ENCODE measurements at places on chromosomes 16 and 17.
A peak's percentile ranks its signal among the peaks of the same experiment; 100 is the strongest.

DNA sequence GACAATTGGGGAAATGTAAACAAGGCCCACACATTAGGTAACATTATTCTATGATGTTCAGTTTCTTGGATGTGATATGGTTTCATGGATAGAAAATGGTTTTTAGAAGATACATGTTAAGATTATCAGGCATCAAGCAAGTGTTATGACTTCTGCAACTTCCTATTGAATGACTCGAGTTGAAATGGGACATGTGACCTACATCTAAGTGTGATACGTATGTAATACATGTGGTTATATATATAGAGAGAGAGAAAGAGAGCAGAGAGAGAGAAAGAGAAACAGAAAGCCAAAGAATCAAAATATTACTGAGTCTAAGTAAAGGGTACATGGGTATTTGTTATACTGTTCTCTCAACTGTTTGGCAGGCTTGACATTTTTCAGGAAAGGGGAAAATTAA lies 1.7 kb downstream of the TMEM170A start:
- no peak for DNase-seq

DNA sequence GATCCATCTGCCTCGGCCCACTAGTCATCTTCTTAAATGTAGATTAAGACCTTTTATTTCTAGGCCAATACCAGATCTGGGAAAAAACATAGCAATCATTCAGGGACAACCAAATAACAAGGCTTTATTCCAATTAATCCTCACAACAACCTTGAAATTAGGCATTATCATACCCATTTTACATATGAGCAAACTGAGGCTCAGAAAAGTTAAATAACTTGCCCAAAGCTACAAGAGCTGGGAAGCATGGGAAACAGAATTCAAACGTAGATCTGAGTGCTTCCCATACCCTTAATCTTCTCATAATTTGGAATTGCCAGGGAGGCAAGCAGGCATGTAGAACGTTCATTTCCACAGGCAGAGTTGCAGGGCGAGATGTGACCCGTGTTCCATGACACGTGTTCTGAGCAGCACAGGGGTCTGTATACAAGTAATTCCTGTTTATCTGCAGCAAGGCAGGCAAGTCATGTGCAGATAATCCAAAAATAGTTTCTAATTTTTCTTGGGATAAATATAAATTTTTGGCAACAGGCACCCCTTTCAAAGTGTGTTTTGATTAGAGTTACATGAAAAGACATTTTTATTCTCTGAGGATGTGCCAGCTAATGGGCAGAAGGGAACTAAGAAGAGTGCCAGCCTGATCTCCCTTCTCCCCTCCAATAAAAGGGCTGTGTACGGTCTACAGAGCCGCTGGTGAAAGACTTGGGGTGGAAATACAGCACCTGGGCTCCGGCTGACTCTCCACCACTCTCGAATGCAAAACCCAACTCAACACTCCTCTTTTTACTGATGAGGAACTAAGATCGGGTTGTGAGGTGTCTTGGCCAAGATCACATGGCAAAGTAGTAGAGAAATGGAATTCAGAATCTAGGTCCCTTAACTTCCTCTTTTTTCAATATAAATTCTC lies 27.7 kb upstream of the MYOCD start:
- no peak for DNase-seq

- no peak for DNase-seq
These were observed 26.1 kb downstream of the BCL7C start for GRCh38 chr16:30867747-30868146.

DNA sequence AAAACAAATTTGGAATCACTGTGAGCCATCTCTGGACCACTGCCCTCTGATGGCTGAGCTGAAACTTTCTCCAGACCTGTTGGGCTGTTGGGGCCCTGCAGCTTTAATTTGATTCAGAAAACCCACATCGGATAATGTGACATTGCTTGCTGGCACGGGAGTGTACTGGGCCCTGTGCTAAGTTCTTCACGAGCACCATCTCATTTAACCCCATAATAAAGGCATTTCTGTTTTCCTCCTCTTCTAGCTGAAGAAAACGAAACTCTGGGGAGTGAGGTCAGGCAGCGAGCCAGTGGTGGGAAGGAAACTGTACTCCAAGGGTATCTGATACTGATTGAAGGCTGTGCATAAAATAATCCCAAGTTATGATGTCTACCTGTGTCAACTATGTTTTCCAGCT lies 34.5 kb upstream of the TNRC6A start:
- DNase-seq = no peak

DNA sequence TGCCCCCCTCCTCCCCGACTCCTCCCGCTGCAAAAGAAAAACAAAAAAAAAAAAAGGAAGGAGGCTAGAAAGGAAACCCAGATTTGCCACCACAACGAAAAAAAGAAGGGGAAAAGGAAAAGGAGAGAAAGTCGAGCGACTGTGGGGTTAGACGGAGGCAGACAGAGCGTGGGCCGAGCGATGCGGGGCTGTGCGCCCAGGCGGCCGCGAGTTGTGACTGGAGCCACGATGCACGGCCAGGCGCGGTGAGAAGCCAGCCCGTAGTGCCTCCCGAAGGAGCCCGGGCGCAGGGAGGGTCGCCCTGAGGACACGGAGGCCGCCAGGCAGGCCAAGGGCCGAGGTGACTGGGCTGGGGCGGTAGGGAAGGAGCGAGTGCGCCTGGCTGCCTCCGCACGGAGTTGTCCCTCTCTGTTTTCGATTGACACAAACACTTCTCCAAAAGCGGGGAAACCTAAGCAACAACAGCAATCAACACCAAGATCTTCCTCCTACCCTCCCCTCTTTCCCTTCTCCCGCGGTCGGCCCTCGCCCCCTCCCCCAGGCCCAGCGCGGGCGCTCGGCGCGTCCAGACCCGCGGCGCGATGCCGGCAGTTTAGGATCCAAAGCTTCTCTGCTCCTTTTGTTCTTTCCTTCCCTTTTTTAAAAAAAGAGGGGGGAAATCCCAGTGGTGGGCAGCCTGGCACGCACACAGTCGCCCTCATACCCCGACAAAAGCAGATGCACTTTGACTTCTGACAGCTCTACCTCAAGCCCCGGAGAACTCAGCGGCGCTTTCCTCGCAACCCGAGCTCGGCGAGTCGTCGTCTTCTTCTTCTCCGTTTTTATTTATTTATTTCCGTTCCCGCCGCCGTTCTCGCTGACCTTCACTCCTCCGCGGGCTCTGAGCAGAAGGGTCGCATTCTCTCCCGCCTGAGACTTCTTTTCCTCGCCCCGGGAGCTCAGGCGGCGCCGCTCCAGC lies at the start of gene LHX1:
Gene LHX1, plus strand, starts transcription at position 475 of the 958 bp plus-strand sequence. CDS start 723 bp downstream, outside the sequence.
- DNase-seq = no peak

DNA sequence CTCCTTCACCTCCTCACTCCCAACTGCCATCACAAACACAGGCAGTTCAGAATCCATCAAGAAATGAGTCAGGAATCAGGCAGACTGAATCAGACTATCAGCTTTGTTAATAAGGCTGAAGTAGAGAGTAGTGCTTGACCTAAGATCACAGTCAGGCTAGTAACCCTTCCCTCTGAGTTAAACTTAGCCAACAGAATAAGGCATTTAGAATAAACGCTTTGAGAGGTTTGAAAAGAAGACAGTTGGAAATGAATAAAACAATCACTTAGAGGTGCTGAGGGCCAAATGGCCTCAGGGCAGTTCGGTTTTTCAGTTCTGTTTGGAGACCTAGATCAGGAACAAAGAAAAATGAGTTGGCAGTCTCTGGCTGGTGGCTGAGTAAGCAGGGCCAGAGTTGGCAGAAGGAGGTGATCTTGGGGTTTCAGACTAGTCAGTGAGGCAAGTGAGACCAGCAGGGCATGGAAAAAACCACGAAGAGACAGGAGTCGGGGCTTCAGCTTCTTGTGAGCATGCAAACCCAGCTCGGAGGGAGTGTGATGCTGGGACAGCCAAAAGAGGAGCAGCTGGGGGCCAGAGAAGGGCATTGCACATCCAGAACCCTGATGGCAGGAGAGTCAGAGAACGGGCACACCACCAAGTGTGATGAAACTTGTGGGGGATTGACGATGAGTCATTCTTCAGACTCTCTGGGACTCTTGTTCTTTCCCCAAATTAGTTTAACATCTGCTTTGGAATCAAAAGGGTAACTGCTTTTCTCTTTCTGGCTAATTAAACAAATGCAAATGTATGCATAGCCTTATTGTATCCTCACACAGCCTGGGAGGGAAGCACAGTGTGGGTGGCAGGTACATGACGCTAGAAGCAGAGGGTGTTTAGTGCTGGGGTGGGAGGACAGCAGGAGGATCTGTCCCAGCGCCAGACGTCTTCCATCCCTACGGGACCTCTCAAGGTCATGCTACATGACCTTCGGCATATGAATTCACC lies 54.8 kb downstream of the SPECC1 start:
- no peak for DNase-seq

GRCh38 chr17:10052106-10052813 lies 146.1 kb downstream of the GAS7 start:
- no peak for DNase-seq

DNA sequence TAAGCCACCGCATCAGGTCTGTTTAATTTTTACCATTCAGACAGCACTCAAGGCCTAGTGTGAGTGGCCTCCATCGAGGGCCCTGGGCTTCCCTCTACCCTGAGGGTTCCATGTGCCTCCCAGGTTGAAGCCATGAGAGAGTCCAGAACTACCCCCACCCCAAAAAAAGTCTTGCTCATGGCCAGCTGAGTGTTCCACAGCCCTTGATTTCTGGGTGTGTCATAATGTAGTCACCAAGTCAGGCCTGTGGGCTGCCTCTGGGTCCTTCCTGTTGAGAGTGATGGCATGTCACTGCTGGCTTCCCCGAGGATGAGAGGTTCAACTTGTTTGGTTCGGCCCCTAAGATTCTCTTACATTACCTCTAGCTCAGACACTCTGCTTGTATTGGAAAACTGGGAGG lies 100.6 kb downstream of the PITPNC1 start:
- peak; percentile 38 for DNase-seq

DNA sequence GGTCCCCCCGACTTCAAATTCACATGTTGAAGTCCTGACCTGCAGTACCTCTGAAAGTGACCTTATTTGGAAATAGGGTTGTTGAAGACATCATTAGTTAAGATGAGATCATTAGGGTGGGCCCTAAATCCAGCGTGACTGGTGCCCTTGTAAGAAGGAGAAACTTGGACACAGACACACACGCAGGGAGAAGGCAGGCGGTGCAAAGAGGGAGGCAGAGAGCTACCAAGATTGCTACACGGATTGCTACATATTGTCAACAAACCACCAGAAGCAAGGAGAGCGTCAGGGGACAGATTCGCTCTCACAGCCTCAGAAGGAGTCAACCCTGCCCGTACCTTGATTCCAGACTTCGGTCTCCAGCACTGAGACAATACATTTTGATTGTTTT lies 6.8 kb upstream of the WBP2 start:
- no peak for DNase-seq

GRCh38 chr17:32609884-32610650 lies 123.3 kb downstream of the CDK5R1 start:
- no peak for DNase-seq

DNA sequence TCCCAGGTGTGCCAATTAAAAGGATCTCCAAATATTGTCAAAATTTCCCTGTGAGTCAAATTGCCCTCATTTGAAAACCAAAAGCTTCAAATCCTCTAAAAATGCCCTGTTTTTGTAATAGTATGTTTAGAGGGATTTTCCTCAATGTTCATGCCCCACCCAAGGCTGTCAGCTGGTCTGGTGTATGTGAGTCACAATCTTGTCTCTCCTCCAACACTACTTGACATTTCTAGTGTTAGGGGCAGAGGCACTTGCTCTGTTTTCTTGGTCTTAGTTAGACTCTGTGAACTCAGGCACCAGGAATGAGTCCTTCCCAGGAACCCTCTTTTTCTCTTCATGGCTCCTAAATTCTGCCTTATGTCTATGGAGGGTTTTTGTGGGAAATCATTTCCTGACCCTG lies 634.8 kb downstream of the KCNJ2 start:
- DNase-seq = no peak

GRCh38 chr16:48865520-48865919 lies 255.5 kb upstream of the N4BP1 start:
- DNase-seq = no peak

- DNase-seq = no peak
These were observed 1.8 kb downstream of the UNC13D start for GRCh38 chr17:75842411-75842810.
